Activated CD4-positive, CD25-positive, alpha-beta regulatory T cell (primary cell): ENCODE measurements at places on chromosomes 13 and 19.

DNA sequence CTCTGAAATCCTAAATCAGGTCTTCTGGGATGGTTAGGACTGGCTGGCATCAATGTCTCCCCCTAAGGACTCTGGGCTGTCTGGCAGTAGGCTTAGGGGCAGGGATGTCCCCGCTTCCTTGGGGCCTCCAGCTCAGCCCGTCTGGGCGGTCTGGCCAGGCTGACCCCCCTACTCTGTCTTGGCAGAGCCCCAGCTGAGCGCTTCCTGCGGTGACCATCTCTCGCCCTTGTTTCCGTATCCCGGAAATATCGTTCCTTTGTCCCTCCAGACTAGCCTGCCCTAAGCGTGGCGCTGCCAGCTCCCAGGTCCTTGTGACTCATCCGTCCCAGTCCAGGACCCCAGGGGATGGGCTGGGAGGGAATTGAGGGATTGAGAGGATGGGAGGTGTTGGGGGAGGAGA lies 11.3 kb downstream of the GTPBP3 start:
- DNase-seq = no peak

DNA sequence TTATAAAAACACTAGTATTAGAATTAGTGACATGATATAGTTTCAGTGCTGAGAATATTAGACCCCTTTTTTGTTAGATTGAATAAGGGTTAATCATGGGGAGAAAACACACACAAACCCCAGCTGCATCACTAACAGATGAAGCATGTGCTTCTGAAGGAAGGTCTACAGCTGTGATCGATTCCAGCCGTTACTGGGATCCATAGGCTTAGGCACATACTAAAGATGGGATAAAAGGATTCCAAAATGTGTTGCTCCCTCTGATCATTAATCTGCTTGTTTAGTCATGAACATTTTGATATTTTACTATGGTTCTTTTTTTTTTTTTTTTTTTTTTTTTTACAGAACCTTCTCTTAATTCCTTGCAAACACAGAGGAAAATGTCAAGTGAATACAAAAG lies 1591.3 kb downstream of the EFNB2 start:
- no peak for DNase-seq

DNA sequence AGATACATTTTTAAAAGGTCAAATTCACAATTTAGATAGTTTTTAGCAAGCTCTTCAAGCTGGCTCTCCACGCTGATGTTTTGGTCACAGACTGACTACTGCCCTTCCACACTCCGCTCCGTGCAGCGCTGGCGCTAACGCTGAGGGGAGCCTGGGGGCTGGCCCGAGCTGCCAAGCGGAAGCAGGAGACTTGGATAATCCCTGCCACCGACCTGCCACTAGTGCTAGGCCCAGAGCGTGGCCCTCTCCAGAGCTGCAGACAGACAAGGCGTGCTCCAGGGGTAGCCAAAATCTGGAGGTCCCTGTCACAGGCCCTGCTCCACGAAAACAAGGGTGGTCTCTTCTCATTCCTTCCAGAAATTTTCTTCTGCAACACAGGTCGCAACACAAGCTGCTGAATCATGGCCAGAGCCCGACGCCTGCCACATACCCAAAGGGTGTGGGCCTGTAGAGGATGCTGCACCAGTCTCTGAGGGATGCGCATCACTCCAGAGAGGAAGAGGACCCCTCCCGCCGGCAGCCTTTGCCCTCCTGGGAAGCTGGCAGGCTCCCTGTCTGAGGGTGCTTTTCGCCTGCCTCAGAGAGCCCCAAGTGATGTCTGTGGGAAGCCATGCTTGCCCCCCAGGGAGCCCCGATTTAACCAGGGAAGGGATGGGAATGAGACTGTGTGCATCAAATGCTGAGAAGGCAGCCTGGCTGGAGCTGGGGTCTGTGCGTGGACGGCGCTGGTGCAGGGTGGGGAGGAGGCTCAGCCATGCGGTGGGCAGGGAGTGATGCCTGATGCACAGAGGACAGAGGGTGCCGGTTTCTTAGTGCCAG lies 21.6 kb downstream of the CAPS start:
- no peak for DNase-seq

DNA sequence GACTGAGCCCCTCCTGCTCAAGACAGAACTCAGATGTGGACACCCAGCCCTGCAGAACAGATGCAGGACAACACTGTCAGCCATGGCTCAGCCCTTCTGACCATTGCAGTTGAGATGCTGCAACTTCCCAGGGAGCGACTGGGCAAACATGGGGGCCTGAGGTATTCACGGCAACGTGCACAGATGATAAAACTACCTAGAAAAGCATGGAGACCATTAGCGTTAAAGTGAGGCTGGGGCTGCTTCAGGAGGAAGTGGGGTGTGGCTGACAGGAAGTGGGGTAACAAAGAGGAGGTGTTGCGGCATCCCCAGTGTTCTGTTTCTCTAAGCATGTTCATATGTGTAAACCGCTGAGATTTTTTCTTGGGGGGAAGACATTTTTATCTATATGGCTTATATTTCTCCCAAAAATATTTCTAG lies 1.3 kb upstream of the SIGLEC9 start:
- no peak for DNase-seq

- no peak for DNase-seq
These were observed 61.1 kb downstream of the ZNF431 start for GRCh38 chr19:21202865-21203494.

DNA sequence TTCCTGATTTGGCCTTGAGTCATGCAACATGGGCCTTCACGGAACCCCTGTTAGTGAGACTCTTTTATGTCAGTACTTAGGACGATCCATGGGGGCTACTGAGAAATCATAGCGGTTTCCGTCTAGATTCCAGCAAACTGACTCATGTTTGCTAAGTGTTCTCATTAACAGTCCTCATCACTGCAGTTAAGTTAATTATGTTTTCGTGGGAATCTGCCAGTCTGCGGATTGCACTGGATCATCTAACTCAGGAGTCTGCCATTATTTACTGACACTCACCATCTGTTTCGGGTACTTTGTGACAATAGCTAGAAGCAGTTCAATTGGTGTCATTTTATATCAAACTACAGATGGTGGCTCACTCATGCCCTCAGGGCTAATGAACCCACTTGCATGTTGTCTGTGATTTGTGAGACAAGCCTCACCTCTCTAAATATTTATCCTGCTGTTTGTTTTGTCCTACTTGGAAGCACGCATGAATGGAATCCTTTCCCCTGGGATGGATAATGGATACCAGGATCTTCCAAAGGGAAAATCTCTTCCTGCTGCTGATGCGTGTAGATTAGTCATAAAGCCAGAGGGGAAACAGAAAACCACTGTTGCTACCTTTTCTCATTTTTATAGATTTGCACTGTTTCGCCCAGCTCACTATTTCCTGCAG lies 61.8 kb downstream of the RAB20 start:
- no peak for DNase-seq

- no peak for DNase-seq
These were observed 14.6 kb upstream of the SIN3B start for GRCh38 chr19:16814526-16815100.

DNA sequence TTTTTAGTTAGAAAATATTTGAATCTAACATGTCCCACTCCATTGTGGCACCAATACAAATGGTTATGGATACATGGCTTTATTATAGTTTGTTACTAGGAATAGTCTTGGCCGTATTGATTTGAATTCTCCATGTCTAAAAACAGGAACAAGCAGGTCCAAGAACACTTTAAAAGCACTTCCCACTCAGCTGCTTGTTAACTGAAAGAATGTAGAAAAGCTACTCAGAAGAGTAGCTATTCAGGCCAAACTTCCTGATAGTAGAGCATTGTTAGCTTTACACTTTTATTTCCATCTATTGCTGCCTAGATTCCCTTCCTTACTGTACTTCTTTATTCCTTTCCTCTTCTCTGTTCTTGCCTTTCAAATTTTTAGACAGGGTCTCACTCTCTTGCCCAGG lies 6.9 kb downstream of the PIBF1 start:
- DNase-seq = no peak

- no peak for DNase-seq
These were observed 13.7 kb downstream of the MAU2 start for GRCh38 chr19:19334063-19334988.

GRCh38 chr13:71786875-71787274 lies 80.1 kb downstream of the DACH1 start:
- DNase-seq = no peak

GRCh38 chr13:110279684-110280083 lies 27.3 kb downstream of the COL4A1 start:
- DNase-seq = no peak

DNA sequence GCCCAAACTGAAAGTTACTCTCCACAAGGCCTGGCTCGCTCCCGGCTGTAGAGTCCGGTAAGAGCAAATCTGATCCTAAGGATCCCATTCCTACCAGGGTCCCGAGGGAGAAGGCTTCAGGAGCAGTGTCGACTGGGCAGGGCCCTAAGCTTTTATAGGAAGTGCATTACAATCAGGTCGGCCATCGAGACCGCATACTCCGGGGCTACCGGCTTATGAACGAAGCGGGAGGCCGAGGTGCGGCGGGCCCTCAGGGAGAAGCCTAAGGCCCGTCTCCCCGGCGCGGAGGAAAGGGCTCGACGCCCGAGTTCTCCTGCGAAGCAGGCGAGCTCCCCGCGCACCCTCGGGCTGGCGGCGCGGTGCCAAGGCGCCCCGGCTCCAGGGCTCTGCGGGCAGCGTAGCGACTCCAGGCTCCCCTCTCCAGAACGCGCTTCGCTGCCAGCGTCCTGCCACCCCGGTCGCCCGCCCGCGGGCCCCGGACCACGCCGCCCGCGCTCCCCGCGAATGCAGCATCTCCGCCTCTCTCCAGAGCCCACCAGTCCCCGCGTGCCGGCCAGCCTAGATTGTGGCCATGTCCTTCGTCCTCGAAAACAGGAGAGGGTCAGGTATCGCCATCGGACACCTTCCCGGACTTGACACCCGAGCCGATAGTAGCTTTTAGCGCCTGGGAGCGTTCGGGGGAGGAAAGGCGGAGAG lies 1.4 kb downstream of the EFNB2 start:
- DNase-seq = no peak

GRCh38 chr19:2215281-2215751 lies 20.8 kb downstream of the PLEKHJ1 start:
- no peak for DNase-seq

GRCh38 chr13:109113427-109113826 lies 484.0 kb downstream of the MYO16 start:
- DNase-seq = no peak

DNA sequence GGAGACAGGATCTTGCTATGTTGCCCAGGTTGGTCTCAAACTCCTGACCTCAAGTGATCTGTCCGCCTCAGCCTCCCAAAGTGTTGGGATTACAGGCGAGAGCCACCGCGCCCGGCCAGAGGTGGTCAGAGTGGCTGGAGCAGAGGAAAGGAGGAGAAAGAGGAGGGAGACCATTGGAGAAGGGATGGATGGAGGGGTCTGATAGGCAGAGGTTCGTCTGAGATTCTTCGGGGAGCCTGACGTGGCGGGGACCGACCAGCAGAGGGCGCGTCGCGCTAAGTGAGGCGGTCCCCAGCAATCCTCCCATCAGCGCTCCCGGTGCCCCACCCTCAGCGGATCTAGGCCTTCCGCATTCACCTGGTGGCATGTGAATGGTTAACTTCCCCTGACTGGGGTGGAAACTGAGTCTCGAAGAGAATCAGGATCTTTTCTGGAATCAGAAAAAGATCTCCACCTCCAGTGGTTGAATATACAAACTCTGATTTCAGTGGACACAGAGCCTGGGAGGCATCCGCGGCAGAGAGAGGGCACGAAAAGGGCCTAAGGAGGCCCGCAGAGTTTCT lies 8.8 kb downstream of the GTPBP3 start:
- peak; percentile 74 for DNase-seq

GRCh38 chr19:28485292-28485691 lies 727.7 kb downstream of the UQCRFS1 start:
- no peak for DNase-seq

DNA sequence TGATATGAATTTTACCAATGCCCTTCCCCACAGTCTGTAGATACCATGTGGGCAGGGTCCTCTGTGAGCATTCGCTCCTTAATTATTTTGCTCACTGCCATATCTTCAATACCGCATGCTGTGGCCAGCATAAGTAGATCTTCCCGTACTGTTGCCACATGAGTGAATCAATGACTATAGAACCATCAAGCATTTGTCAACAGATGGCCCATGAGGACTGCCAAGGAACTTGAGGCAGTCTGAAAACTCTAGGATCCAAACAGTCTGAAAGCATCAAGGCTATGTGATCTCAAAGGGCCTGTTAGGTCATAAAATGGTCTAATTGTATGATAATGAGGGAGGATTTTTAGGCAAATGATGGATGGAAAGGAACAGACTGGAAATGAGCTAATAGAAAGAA lies 27.4 kb upstream of the GPR12 start:
- DNase-seq = no peak

GRCh38 chr19:46081928-46082727 lies 41.3 kb upstream of the IGFL4 start:
- DNase-seq = no peak

DNA sequence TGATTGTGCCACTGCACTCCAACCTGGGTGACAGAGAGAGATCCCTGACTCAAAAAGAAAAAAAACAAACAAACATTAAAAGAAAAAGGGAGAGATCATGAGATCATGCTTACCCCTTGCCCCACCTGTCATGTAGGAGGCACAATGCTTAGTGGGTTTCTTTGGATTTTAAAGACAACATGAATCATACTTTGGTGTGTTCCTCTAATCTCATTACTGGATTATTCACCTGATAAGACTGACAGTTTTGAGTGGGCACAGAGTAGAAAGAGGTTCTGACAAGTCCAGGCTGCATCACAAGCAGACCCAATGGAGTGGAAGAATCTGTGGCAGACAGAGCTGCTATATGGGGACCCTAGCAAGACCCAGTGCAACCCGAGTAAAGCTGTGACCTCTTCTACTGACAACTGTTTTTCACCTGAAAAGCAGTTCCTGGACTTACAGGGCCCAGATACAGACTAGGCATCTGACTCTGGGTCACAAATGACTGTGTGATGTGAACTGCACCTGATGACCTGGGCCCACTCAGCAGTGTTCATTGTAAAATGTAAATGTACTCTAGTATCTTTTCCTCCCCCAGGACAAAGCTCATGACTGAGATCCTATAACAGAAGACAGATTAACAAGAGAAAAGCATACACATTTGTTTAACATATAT lies 28.9 kb upstream of the USP12 start:
- no peak for DNase-seq

- no peak for DNase-seq
These were observed 18.4 kb downstream of the NFIX start for GRCh38 chr19:13013649-13014048.

DNA sequence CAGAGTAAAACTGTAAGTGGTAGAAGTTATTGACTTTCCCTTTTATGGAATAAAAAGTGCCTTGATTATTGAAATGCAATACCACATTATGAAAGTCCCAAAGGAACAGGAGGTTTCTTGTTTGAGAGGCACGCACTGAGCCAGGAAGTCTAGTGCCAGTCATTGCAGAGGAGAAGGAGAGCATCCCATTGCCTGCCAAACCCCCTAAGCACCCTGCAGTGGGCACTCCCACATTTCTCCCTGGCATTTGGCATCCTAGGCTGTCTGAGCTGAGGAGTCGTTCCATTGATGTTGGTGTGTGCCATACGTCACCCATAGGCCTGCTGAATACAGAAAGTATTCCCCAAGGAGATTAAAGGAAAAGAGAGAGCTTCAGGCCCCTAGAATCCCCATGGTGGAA lies 85.7 kb upstream of the MBNL2 start:
- DNase-seq = no peak
